ENCODE measurements at places on chromosomes 2 and 18.
A peak's percentile ranks its signal among the peaks of the same experiment; 100 is the strongest.

DNA sequence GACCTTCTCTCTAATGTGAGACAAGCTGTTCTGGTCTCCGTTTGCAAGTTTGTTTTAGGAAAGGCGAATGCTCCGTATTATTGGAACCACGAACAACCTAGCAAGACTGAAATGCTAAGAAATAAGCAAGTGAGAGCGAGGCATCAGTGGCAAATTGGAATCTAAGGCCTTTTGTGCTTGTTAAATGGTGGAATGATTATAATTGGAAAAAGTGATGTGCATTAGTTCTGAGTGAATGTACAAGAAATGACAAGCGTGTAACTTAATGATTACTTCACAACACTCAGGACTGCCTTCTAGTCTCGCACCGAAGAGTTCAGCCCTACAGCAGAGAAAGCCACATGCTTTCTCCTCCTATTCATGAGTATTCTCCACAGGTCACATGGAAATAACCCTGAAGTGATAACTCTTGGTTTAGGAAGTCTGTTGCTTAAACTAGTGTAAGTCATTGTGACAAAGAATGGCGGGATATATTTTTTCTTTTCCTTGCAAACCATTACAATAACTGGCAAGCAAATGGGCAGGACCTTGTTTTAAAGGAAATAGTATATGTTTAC lies 392.2 kb upstream of the FIGN start:
- DNase-seq: peak; percentile 3

DNA sequence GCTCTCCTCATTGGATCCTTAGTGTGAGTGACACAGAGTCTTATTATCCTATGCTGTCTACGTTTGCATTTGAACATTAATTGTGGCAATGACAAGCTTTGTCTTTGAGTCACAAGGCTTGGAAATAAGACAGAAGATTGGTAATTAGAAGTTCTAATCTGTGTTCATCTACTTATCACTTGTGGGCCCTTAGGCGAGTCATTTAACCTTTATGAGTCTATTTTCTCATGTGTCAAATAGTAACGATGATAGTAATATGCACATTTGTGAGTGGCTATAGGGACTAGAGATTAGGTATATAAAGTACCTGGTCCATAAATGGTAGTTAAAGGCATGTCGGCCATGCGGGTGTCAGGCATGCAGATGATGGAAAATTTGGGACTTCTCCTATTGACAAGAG lies 105.6 kb upstream of the NABP1 start:
- no peak for DNase-seq

DNA sequence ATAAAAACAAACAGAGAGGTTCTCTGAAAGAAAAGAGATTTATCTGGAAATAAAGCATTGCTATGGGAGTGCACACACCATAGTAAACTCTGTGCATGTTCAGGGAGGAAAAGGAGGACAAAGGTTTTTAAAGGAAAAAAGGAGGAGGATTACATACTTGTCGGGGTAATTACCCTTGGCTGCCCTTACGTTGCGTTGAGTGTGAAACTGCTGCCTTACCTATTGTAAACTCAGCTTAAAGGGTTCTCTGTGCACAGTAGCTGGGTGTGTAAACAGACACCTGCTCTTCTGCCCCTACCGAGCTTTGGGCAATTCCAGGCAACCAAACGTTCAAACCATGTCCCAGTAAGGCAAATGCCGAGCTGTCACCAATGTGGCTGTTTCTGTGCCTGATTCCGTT lies 29.6 kb upstream of the PXDN start:
- DNase-seq: no peak

DNA sequence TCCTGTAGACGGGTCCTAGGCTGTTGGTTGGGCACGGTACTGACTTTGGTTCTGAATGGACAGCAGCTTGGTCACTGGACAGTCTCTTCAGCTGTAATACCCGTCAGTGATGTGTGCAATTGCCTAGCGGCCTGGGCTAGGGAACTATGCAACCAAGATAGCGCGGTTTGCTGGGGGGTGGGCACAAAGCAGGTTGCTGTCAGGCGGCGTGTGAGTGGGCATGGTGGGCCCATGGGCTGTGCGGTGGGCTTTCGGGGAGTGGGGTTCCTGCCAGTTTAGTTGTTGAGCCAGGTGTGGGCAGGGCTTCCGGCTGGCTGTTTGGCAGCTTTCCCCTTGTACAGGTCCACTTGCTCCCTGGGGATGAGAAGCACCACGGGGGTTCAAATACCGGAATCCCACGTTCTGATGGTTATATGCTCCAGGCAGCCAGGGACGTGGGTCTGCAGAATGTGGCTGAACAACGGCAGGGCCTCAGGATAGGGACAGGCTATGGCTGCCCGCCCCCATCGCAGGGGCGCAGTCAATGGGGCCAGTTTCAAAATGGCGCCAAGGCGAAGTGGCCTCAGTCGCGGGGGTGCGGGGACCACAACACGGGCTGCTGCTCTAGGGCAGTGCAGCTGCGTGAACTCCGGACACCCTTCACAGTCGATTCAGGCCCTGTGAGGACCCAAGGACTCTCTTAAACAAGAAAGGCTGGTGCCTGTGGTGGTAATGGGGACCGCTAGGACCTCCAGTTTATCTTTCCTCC lies 407.5 kb upstream of the FIGN start:
- DNase-seq: no peak

- no peak for DNase-seq
These were observed 33.3 kb downstream of the BMP10 start for GRCh38 chr2:68837861-68838341.

- DNase-seq: no peak
These were observed 60.0 kb downstream of the RNF144A start for GRCh38 chr2:6977113-6977741.

- DNase-seq: no peak
These were observed 376.8 kb downstream of the TSN start for GRCh38 chr2:122132147-122132691.

GRCh38 chr2:159677654-159678053 lies 34.7 kb upstream of the MARCHF7 start:
- DNase-seq: peak; percentile 22

DNA sequence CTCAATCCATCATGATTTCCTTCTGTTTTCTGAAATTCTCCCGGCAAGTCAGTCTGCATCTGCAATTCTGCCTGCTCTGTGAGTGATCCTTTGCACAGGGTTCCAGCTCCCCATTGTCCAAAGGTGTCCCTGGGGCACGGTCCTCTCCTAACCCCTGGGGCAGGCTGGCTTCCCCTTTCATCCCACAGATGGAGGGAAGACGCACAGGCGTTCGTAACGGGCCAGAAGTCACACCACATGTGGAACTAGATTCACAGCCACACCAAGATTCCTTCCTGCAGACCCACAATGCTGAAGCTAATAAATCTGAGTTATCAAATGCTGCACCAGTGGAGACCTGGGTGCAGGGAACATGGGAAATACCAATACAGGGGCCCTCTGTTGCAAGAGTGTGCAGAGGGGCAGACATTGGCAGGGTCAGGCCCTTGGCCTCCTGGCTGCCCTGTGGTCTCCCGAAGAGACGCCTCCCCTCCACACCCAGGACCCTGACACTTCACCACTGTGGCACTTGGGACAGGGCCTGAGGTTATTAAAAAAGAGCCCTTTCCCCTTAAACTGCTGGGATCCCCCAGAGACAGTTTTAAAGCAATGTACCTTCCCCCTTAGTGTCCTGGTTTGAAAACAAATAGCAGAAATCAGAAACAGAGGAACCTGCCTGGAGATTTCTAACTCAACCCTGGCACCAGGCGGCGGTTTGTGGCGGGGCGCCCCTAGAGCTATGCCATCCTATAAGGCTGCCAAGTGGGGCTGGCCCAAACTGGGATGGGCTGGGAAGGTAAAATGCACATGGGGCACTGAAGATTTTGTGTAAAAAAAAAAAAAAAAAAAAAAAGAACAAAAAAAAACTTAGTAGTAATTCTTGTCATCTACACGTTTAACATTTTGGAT lies 15.4 kb downstream of the ZNF516 start:
- DNase-seq: no peak

DNA sequence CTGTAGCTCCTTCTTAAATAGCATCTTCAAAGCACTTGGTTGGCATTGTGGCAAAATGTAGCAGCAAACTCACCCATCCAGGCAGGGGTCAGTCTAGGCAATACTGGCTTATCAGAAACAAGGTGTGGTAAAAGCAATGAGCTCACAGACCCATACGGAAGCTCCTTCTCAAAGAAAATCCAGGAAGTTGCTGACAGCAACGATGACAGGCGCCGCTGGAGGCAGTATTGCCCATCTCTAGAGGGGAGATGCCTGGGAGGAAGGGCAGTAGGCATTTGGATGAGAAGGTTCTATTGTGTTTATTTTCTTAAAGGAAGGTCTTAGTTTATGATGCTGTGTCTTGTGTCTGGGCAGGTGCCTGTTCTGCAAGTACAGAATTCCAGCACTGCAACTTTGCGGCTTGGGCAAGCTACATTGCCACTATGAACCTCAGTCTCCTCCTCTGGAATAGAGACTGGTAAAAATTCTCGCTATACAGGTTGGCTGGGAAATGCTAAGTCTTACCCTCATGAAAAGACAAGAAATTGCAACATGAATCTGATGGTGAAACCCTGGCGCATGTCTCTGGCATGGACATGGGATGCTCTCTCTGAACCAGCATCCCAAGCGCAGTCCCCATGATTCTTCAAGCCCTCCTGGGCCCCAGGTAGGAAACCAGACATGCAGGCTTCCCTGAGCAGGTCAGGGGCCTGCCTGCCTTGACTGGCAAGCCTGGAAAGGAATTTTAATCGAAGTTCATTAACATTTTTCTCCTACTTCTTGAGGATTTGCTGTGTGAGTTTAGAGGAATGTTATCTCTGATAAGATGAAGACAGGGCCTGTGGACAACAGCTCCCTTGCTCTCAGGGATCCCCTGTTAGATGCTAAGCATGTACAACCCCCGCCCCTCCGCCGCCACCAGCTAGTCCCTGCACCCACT lies 156.0 kb downstream of the TFCP2L1 start:
- DNase-seq: peak; percentile 6

GRCh38 chr2:222878301-222878876 lies 17.6 kb downstream of the ACSL3 start:
- DNase-seq: no peak

GRCh38 chr18:13453714-13454113 lies 235.2 kb downstream of the LDLRAD4 start:
- DNase-seq: no peak

DNA sequence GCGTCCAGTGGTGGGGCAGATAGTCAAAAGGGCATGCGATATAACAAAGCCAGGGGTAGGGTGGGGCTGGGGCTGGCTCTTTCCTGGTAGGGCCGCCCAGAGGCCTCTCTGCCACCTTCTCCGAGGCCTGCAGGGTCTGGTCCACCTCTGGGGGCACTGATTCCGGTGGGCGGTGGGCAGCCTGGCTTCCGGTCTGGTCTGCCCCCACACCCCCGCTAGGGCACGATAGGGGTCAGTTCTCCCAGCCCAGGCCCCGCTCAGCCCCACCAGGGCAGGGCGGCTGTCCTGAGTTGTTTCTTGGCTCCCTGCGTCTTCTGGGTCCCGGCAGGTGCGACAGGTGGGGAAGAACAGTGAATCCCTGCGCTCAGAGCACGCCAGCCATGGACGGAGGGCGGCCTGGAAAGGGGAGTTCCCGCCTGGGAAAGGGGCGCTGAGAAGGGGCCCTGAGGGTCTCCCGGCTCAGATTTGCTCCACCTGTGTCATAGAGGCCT lies 707 bp upstream of the ERFE start:
- no peak for DNase-seq

DNA sequence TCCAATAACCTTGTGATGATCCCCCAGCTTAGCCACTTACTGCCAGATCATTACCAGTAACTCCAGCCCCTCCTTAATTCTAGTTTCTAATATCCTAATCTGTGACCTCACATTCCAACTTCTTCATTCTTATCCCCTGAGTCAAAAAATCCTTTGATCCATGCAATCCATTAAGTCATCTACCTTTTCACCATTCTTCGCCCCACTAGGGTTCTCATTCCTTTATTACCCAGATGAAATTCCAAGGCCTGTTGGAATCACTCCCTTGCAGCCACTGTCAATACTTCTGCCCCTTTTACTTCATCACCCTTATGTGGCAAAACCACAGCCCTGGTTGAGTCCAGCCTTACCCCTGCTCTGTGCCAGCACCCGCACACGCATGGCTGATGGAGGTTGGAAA lies 20.3 kb upstream of the IL36G start:
- DNase-seq: no peak

DNA sequence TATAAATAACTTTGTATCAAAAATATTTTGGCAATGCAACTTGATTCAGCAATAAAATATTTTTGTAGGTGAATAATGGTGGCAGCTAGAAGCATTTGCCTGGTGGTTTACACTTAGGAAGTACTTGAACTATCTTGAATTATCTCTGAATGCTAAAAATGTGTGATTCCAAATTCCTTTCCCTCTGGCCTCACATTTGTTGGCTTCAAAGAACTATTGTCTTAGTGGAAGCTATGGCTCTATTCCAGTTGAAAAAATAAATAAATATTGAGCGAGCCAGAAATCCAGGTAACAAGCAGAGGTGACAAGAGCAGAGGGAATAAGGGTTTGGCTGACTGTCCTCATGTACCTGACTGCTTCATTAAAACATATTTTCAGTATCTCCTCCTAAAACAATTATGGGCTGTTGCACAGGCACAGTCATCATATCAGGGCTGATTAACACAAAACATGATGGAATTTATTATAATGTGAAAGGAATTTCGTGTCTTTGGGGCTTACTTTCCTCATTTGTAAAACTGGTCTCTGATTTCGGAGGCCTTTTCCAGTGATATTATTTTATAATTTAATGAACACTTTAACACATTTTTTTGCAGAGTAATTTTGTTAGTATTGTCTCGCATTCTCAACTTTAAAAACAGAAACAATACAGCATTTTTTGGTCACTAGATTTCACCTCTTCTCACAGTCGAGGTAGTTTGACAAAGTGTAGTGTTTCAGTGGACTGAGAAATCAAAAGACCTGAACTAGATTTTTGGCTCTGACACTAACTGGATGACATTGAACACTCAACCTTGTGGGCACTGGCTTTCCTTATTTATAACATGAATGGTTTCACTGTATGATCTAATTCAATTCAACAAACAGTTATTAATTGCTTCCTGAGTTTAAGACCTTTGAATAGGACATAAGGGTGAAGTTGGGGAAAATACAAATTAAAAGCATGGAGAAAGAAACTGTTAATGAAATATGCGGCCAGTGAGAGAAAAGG lies 7.8 kb upstream of the CAVIN2 start:
- DNase-seq: no peak

DNA sequence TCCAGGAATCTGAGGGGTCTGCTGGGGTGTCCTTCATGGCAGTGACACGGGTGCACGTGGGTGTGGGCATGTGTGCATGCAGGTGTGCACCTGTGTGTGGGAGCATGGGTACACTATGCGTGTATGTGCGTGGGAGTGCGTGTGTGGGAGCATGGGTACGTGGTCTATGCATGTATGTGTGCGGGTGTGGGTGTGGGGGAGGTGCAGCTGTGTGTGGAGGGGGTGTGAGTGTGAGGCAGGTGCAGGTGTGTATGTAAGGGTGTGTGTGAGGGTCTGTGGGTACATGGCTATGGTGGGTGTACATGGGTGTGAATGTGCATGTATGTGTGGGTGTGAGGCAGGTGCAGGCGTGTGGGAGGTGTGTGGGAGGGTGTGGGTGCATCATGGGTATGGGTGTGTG lies 36.3 kb downstream of the EIPR1 start:
- DNase-seq: no peak

GRCh38 chr2:152418688-152419087 lies 83.7 kb downstream of the FMNL2 start:
- no peak for DNase-seq
